Central memory CD4-positive, alpha-beta T cell (primary cell): ENCODE measurements at places on chromosomes 1 and 21.

DNA sequence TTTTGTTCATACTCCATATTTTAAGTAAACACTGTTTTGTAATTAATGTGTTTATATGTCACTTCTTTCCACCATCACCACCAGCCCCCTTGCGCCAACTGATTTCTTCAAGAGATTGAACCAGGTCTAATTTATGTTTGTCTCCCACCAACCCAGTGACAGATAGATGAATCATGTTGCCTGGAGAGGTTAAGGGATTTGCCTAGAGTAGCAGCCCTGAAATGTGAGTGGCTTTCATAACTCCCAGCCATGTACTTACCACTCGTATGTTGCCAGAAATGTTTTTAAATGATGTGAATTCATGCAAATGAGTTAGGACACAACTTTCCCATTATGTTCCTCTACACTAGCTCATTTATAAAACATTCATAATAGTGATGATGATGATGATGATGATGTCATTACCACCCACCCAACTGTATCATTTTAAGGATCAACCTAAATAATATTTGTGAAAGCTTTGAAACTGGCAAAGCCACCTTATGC is 86.9 kb downstream of the LRRC8D start:
- DNase-seq = no peak

DNA sequence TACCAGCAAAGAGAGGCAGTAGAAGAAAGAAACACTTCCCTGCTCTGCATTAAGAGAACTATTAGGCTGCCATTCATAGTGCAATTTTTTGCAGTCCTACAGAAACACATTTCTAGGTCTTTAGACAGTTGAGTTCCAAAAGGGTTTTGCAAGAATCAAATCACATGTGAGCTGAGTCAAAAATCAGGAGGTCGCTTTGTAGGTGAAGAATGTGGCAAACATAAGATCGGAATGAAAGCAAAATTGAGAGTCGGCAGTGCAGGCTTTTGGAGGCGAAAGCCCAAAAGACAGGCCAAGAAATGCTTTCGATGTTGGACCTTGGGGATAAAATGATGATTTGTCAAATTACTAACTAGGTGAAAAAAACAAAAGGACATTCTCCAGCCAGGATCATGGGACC is 213.5 kb upstream of the NRIP1 start:
- no peak for DNase-seq

GRCh38 chr1:64917328-64917861 is 49.0 kb downstream of the JAK1 start:
- DNase-seq = no peak

DNA sequence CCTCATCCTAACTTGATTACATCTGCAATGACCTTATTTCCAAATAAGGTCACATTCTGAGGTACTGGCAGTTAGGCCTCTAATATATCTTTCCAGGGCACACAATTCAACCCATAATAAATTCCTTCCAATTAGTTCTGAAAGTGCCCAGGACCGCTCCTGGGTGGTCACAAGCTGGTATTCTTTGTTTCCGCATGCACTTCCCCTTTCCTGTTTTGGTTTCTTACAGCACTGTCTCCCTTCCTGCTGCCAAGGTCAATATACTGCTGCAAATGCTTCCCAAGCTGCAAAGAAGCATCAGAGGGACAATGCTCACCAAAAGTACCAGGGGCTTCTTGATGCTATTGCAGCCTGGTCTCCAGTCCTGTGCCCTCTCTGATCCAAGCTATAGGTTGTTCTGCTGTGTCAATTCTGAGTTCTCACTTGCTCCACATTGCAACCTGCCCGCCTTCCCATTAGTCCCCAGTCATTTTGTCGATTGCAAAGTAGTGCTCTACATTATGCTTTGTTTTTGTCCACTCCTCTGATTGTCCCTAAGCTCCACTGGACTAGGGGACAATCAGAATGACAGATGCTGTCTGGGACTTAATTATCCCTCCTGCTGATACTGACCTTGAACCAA is 13.9 kb upstream of the XPR1 start:
- DNase-seq = no peak

DNA sequence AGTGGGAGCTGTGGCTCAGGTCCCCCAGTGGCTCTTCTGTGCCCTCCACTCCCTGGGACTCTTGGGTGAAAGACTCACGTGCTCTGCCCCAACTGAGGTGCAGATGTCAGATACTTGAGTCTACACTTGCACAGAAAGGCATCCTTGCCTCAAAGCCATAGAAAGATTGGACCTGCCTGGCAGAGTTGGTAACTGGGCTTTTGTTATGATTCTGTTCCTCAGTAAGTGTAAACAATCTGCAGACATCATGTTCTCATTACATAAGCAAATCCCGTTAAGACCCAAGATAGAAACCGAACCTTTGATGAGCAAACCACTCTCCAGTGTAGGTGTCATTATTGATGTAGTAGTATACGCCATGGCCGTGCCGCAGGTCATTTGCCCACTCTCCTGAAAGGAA is 10.0 kb downstream of the RSPH1 start:
- DNase-seq = no peak

DNA sequence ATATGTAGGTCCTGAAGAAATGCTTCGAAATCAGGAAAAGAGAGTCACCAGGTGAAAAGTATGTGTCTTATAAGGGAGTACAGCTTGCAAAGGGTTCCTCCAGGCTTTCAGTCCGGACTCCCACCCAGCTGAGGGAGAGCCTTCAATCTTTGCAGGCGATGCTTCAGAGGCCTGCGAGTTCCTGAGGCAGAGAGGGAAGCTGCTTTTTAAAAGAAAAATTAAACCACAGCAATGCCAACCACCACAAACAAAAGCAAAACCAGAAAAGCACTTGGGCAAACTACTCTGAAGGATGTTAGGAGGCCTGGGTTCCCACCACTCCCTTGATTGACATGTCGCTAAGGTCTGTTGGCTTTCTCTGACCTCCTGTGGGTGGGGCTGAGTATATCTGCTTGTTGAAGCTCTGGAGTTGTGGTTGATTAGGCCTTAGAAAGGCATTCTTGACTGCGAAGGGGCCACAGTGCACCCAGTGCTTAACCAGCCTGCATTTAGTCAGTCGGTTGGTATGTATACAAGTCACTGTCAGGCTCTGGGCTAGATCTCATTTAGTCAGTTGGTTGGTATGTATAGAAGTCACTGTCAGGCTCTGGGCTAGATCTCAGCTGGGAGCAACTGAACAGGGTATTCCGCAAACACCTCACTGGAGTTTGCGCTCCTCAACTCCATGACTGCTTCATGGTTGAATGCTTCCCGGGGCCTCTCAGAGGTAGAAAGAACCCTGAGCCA is 1.2 kb downstream of the NIPAL3 start:
- peak; percentile 76 for DNase-seq

GRCh38 chr1:7247791-7248548 is 462.7 kb downstream of the CAMTA1 start:
- DNase-seq = no peak

DNA sequence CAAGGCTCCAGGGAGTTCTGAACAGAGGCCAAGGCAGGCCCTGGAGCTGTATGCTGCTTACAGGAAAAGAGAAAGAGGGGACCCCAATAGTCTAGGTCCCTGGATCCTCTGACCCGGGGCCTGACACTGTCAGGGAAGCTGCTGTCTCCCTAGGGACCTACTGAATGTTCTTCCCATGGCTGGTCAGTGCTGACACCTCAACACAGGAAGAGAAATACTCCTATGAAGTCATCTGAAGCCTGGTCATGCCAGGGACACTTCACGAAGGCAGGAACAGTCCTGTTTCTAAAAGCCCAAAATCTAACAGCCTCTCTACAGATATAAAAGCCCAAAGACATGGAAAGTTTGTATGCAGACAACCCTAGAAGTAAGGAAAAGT is 1.7 kb upstream of the LAD1 start:
- no peak for DNase-seq

DNA sequence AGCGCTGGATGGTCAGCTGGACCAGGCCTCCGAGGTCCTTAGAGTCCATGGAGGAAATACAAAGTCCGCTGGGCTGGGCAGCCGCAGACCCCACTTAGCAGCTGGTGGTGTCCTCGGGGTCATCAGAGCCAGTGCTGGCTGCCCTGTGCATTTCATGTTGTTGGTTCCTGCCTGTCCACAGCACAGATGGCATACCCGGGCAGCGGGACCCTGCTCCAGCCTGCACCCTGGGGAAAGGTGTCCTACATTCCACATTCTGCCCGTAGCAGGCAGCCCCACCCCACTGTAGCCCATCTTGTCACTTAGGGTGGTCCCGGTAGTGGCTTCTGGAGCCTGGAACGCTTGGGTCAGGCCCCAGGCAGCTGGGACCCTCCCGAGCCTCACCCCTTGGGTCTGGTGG is 19.8 kb downstream of the PRKCZ start:
- no peak for DNase-seq
